ENCODE measurements at places on chromosomes 2 and 18. TPM values are rescaled to one million over a fixed set of nuclear protein-coding genes. Genes with fewer than 3 reads are reported as not detected.

- no peak for DNase-seq
Measured at GRCh38 chr18:77058290-77058835, 74.2 kb downstream of the MBP start.

DNA sequence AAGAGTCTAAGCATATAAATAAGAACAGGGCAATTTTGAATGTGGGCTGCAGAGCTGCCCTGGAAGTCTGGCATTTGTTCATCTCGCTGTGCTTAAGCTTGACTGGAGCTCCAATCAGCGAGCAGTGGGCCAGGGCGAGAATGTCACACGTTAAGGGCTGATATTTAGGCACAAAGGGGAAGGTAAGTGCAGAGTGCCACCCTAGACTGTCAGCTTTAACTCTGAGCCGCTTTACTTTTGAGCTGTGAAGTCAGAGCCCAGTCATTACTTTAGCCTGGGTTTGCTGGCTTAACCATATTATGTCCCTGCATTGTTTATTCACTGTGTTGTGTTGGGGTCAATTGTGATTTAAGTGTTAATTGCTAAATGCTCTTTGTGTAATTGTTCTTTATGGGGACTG, 236.1 kb upstream of the SIX3 start:
- no peak for DNase-seq

GRCh38 chr18:42413870-42414269, 458.8 kb downstream of the PIK3C3 start:
- DNase-seq: no peak

- no peak for DNase-seq
Measured at GRCh38 chr2:187684174-187684573, 129.9 kb upstream of the TFPI start.

- no peak for DNase-seq
Measured at GRCh38 chr2:16382451-16382850, 283.2 kb downstream of the CYRIA start.

GRCh38 chr2:165573534-165574461, 104.3 kb downstream of the CSRNP3 start:
- no peak for DNase-seq

- no peak for DNase-seq
Measured at GRCh38 chr2:113203217-113203530, 29.4 kb downstream of the PSD4 start.

DNA sequence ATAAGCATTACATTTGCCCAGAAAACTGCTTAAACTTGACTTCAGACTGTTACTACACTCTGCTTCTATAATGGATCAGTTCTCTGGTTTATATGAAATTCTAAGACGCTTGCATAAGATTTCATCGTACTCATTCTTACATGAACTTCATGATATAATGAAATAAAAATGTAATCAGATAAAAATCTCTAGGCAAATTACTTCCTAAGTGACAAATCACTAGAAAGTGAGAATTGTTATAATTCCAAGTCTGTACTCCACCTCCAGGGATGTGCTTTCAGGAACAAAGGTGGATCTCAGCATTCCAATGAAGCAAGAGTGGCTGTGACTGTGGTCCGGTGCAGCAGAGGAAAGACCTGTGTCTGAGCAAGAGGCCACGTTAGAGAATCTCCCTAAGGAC, 226.2 kb downstream of the PIEZO2 start:
- DNase-seq: no peak

DNA sequence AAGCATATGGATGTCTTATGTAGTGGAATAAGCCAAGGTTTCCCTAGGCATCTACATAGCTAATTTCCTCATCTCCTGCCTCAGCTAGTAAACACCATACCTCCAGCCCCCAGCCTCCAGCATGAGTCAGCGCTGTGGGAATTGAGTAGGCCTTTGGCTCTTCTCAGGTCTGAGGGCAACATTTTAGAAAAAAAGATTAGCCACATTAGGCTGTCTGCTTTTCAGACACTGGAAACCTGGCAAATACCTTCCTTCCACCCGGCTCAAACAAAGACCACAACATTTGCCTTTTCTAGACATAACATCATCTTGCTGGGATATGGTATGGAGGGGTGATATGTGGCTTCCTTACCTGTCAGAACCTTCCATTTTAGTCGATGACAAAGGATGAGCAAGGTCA, 6.1 kb upstream of the CCDC195 start:
- DNase-seq: no peak

DNA sequence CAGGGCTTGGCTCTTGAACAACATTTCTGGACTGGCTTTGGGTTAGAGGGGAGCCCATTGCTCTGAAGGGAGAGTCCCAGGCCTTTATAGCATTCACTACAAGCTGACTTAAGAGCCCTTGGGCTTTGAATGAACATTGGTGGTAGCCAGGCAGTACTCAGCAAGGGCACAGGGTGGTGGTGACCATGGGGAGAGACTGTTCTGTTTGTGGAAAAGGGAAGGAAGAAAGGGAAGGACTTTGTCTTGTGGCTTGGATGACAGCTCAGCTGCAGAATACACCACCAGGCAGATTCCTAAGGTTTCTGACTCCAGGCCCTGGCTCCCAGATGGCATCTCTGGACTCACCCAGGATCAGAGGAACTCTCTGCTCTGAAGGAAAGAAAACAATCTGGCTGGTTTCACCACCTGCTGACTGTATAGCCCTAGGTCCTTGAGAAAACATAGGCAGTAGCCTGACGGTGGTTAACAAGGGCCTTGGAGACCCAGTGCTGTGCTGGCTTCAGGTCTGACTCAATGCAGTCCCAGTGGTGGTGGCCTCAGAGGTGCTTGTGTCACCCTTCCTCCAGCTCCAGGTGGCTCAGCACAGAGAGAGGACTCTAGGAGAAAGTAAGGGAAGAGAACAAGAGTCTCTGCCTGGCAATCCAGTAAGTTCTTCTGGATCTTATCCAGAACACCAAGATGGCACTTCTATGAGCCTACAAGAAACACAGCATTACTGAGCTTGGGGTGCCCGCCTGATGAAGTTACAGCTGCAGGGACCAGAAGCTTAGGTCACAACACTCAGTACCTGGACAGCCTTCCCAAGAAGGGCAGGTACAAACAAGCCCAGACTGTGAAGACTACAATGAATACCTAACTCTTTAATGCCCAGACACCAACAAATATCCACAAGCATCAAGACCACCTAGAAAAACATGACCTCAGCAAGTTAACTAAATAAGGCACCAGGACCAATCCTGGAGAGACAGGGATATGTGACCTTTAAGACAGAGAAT, 16.4 kb upstream of the ABCB11 start:
- no peak for DNase-seq

The SLC14A1 gene
- 1.1 TPM for total RNA-seq

The CTIF gene
- 3.5 TPM for total RNA-seq

DNA sequence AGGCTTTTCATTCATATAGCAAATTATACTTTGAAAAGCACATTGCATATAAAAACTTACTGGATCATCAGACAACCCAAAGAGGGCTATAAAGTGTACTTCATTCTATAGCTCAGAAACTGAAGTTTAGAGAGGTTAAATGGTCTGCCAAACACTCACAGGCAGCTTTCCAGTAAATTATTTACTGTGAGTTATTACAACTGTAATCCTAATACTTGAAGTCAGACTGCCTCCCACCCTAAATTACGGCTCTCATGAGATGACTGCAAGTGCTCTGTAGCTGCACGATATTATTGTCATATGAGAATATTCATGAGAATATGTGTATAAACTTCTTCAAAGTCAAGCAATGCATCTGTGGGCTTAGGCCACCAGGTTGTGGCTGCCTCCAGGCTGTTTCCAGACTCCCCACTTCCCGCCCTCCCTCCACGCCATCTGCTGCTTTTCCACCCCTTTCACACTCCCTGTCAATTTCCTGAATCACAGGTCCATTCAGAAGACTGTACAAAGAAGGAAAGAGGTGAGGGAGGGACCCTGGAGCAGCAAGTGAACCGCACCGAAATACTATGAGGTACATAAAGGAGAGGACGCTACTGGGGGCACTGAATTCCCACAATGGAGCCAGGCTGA, 111.1 kb upstream of the SPOPL start:
- DNase-seq: no peak

DNA sequence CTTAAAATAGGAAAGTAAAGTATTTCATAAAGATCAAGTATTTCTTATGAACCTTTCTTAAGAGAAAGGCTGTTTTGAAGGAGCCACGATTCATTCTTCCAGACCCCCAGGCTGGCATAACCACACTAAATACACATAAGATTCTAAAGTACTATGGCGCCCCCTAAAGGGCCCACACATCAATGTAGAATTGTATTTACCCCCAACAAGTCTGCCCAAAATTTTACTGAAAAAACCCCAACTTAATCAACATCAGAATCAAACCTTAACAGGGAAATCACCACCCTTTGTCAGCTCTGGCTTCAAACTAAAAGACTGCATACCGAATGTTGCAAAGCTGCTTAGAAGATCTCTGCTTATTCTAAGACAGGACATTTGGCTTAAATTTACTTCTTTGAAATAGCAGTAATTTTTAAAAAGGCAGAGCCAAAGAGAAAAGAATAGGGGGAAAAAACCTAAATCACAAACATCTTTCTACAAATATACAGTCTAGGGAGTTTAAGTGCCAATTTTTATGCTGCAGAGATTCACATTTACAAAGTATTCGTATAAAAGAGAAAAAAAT, 20.4 kb upstream of the BCL2 start:
- no peak for DNase-seq

The AGXT gene
- total RNA-seq: not detected

The NT5DC4 gene
- not detected for total RNA-seq

The GALNT13 gene
- 0.35 TPM for total RNA-seq

DNA sequence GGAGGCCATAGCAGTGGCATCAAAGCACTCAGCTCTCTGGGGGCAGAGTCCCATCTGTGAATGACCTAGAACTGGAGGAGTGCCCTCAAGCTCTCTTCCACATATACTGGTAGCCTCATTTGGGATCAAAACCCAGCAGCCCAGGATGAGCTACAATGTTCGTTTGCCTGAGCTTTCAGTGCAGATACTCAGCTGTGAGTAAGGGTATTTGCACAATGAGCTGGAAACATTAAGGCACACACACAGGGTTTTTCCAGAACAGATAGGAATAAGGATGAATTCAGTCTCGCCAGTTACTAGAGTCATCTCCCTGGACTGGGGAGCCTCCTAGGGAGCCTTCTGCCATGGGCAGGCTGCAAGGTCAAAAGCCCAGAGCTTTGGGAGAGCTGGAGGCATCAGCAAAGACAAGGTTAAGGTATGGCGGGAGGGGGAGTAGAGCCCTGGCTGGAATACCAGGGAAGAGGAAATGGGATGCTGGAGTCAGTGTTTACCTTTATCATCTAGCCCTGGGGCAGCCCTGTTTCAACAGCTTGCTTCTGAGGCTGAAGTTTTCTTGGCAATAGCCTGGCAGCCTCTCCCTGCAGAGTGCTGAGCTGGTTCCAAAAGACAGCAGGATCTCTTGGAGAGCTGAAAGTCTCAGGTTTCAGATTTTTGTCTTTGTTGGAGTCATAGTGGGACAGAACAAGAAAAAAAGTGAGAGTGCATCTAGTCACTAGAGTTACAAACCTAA, 187.7 kb downstream of the LOXHD1 start:
- DNase-seq: no peak

GRCh38 chr2:33488715-33489540, 12.5 kb downstream of the RASGRP3 start:
- no peak for DNase-seq

DNA sequence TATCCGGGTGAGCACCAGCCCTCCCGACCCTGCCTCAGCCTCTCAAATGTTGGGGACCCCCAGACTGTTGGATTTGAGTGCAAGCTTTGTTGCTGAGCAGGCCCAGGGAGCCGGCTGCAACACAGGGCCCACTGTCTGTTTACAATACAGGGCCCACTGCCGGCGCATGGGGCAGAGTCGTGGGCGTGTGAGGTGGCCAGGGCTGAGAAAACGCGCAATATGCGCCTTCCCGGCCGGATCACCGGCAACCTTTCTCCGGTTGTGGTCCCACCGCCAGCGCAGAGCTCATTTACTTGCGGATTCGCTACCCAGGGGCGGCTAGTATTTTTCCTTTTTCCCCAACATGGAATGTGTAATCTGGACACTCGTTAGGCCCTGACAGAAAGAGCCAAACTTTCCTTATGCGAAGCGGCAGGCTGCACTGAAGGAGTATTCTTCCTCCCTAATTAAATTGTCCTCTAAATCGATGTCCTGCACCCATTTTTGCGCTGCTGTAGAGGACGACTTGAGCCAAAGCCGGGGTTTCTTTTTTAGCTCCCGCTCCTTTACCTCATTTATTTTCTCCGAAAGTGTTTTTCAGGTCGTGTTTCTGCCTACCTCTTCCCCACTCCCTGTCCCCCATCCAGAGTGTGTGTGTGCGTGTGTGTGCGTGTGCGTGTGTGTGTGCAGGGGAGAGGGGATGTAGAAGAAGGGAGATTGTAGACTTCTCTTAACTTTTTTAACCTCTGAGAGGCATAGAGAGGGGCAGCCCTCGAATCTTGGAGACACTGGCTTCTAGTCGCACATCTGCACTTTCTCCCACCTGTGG, 2.7 kb downstream of the OTX1 start:
- DNase-seq: no peak

- no peak for DNase-seq
Measured at GRCh38 chr18:10381516-10381915, 72.9 kb upstream of the APCDD1 start.

Measured in activated naive CD8-positive, alpha-beta T cell treated with anti-CD3 and anti-CD28 coated beads for 36 hours (primary cell).